ENCODE measurements at places on chromosomes 7 and 10. TPM values are rescaled to one million over a fixed set of nuclear protein-coding genes. Genes with fewer than 3 reads are reported as not detected.

DNA sequence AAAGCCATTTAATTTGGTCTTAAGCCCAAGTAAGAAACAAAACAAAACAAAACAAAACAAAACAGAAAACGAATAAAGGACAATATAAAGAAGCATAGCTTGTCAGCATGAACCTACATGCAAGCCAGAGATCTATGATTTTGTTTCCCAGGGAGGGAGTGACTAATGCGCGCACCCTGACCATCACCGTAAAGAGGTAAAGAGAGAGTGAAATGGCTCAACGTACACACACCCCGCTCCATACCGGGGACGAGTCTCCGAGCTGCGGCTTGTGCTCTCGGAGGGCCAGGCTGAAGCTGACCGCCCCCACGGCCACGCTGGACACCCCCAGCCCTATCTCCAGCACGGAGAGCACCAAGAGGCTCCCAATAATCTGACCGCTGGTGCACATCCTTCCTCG, 1.1 kb downstream of the TMEM196 start:
- no peak overlapping the region for H3K4me3 ChIP-seq
- no peak for DNase-seq
- H3K4me1 ChIP-seq: no peaks in the 10 kb centered on the region
- H3K27me3 ChIP-seq: peaks cover 22% of the 10 kb centered on the region
- no peak overlapping the region for H3K27ac ChIP-seq

DNA sequence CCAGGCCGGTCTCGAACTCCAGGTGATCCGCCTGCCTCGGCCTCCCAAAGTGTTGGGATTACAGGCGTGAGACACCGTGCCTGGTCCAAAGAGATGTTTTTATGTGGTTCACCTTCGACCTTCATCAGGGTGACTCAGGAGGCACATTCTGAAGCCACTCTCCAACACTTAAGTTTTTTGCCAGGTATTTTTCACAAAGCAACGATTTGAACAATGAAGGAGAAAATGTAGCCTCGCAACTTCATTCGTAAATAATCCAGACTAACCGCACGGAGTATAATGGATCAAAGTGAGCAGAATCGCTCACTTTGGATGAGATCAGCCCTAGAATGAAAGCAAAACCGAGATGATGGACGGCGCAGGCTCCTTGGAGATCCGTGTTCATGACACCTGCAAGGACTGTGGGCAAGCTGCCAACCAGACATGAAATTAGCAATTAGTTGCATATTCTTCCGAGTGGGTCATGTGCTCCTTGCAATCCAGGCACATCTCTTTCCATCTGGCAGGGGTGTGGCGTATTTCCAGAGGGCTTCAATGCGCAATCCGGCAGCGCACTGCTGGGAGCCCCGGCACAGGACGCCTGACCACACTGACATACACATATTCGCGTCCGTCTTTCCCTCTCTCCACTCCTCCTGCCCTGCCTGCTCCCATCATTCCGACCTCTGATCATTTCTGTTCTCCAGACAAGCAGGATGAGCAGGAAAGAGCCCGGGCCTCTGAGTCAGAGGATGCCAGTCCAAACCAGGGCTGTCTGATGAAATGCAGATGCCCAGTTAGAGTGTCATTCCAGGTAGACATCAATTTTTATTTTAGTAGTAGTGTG, 148.4 kb downstream of the KLF6 start:
- no peak overlapping the region for H3K4me3 ChIP-seq
- no peaks in the 10 kb centered on the region for H3K36me3 ChIP-seq
- no peak for DNase-seq
- H3K27me3 ChIP-seq: no peaks in the 10 kb centered on the region
- no peak overlapping the region for H3K27ac ChIP-seq
- H3K4me1 ChIP-seq: no peaks in the 10 kb centered on the region

Gene UNCX
- total RNA-seq: not detected

Gene FAS
- total RNA-seq: 5.9 TPM

DNA sequence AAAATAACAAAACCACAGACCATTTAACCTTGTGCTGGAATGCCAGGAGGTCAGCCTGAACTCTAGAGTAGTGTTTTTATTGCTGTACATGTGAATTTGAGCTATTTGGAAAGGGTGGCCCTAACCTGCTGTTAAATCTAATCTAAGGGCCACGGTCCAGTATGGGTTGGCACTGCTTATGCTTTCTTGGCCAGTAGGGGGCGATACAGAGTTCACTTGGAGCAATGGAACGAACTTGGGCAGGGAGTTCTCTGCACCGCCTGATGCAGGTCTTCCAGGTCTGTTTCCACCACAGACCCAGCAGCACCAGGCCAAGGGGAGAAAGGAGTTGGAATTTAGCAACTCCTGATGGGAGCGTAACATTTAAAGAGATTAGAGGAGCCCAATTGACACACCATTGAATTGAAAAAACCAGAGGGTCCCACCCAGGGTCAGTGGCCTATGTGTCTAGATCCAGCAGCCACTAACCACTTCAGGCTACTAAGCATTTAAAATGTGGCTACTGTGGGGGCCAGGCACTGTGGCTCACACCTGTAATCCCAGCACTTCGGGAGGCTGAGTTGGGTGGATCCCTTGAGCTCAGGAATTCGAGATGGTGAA, 75.7 kb upstream of the EFCAB10 start:
- H3K4me3 ChIP-seq: no peak overlapping the region

DNA sequence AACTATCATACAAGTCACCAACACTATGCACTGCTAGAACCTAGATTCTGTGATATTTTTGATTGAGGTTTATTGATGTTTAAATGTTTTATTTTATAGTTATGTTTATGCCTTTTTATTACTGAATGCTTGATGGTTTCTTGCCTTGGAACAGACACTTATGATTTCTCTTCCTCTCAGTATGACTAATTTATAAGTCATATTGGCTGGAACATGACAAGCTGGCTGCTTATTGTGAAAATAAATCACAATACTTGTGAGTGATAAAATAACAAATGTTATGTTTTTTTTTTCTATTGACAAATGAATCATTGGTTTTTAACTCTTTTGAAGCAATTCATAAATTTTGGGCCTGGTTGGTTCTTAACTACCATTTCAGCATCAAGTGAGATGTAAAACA, 142.0 kb upstream of the MALRD1 start:
- no peaks in the 10 kb centered on the region for H3K4me1 ChIP-seq
- H3K27me3 ChIP-seq: no peaks in the 10 kb centered on the region
- no peak overlapping the region for H3K4me3 ChIP-seq
- no peaks in the 10 kb centered on the region for H3K36me3 ChIP-seq
- H3K27ac ChIP-seq: no peak overlapping the region

GRCh38 chr7:151696721-151697514, 177.2 kb upstream of the RHEB start:
- H3K27me3 ChIP-seq: no peaks in the 10 kb centered on the region
- H3K27ac ChIP-seq: peak overlapping the region; percentile 91
- H3K4me1 ChIP-seq: peaks cover 16% of the 10 kb centered on the region
- peak; percentile 35 for DNase-seq
- no peaks in the 10 kb centered on the region for H3K36me3 ChIP-seq

DNA sequence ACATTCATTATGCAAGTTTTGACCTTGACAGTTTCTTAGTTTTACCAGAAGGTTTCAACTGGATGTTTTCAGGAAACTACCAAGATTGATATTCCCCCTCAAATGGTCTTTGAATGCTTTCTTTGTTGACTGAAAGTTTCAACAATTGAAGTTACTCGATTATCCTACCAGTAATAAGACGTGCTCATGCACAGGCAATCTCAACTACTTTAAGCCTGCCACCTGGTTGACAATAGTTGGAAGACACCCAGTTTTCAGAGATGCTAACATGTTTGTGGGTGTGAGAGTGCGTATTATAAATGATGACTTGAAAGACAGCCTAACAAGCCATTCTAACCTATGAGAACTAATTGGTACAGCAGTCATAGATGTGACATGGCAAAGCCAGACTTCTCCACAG, 73.4 kb upstream of the ITPRID1 start:
- no peak overlapping the region for H3K27ac ChIP-seq
- no peaks in the 10 kb centered on the region for H3K36me3 ChIP-seq
- H3K27me3 ChIP-seq: no peaks in the 10 kb centered on the region
- H3K4me1 ChIP-seq: no peaks in the 10 kb centered on the region
- DNase-seq: no peak

Gene LIPF
- total RNA-seq: not detected

DNA sequence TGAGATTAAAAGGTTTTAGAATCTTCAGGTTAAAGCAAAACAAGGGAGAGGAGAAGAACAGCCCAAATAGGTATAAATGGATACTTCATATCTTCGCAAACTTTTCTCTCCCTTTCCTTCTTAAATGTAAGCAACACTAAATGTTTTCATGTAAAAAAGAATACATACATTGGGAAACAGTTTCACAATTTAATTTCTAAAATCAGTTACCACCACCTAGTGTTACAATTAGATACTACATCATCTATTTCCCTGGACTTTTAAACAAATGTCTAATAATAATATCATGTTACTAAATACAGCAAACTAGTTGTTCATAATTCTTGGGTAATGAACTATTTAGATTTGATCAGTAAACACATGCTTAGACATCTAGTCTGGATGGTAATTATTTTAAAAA, 35.8 kb downstream of the MINDY3 start:
- no peak for DNase-seq
- H3K4me3 ChIP-seq: no peak overlapping the region
- no peaks in the 10 kb centered on the region for H3K27me3 ChIP-seq

DNA sequence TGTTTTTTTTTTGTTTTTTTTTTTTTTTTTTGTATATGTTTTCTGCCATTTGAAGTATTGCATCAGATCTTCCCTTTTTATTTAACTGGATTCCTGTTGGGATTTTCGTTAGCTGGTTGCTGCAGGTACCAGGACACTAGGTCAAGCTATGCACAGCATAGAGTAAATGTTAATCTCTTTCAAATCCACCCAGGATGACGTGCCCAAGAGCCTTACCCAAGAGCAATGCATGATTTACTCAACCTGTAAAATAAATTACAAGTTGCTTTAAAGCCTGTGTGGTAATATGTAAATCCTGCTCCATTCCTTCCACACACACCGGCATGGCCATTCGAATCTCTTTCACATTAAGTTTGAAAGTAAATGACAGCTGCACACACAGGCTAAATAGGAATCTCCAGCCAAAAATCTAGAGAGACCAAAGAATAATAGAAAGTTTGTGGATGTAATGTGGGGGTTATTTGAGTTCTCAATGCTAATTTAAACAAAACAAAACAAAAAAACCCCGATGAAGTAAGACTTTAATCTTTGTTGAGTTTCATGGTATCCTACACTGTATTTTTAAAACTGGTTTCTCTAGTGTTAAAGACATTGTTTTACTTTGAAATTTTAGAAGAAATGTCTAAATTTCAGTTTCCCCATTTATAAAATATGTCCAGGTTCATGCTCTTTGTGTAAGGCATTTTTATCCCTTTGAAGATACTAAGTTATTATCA, 167.9 kb downstream of the FRMD4A start:
- H3K4me1 ChIP-seq: no peaks in the 10 kb centered on the region
- H3K36me3 ChIP-seq: no peaks in the 10 kb centered on the region
- no peak for DNase-seq
- H3K27me3 ChIP-seq: peaks cover 8% of the 10 kb centered on the region

DNA sequence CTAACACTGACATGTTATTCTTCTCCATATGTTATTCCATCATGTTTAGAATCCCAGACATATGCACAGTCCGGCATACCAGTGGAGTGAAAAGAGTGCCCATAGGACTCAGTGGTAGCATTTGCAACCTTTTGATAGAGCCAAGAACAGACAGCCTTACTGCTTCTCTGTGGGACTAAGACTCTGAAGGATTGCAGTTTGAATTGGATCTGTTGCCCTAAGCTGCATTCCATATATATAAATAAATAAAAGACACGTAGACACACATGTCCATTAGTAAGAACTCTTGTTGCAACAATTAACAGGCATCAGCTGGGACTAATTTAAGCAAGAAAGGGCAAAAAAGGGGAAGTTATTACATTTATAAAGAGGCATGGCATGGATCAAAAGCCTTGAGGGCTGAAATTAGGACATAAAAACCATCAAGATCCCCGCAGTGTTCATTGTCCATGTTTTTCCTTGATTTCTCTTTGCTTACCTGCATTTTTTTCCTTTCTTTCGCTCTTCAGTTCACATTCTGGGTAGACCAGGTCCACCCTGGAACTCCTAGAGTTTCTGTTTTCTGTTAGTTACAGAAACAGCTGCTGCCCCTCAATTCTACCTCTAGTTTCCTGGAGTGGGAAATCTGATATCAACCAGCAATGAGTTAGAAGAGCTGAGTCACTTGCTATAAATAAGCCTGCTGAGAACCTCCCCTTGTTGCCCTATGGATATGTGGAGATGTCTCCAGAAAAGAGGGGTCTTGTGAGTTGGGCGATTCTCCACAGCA, 132.4 kb downstream of the SORCS1 start:
- peak overlapping the region; percentile 5 for H3K4me3 ChIP-seq
- H3K27ac ChIP-seq: no peak overlapping the region
- DNase-seq: no peak
- no peaks in the 10 kb centered on the region for H3K4me1 ChIP-seq
- no peaks in the 10 kb centered on the region for H3K27me3 ChIP-seq
- H3K36me3 ChIP-seq: no peaks in the 10 kb centered on the region

GRCh38 chr10:84331091-84331490, 2.7 kb downstream of the CCSER2 start:
- H3K27me3 ChIP-seq: no peaks in the 10 kb centered on the region
- DNase-seq: no peak
- no peak overlapping the region for H3K27ac ChIP-seq
- H3K4me1 ChIP-seq: peaks cover 42% of the 10 kb centered on the region
- no peak overlapping the region for H3K4me3 ChIP-seq

DNA sequence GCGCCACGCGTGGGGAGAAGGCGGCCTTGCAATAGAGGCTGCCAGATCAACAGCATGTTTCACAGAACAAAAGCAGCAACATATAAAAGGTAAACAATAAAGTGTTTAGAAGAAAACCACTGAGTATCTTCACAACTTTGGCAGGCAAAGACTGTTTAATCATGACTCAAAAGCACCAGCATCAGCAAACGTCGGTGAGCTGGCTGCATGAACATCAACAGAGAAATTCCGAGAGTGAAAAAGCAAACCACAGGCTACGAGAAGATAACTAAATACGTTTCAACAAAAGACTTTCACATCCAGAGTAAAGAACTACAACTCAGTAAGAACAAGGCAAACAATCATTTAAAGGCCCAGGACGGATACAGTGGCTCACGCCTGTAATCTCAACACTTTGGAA, 172.0 kb downstream of the MAD1L1 start:
- no peak overlapping the region for H3K27ac ChIP-seq
- no peak for DNase-seq
- no peaks in the 10 kb centered on the region for H3K27me3 ChIP-seq

- no peaks in the 10 kb centered on the region for H3K27me3 ChIP-seq
- no peak overlapping the region for H3K27ac ChIP-seq
- no peaks in the 10 kb centered on the region for H3K36me3 ChIP-seq
- no peak for DNase-seq
Measured at GRCh38 chr10:35890676-35891495, 248.8 kb upstream of the FZD8 start.

Gene HMX3
- total RNA-seq: not detected

- peaks cover 5% of the 10 kb centered on the region for H3K36me3 ChIP-seq
- peak; percentile 56 for DNase-seq
- H3K27me3 ChIP-seq: no peaks in the 10 kb centered on the region
- H3K27ac ChIP-seq: peak overlapping the region; percentile 91
Measured at GRCh38 chr10:122021828-122022227, 32.9 kb downstream of the TACC2 start.
